ENCODE measurements at places on chromosomes 7 and 10.

- DNase-seq: no peak
These were observed 48.6 kb upstream of the KIF5B start for GRCh38 chr10:32104622-32105509.

GRCh38 chr7:139430443-139430842 lies 53.0 kb downstream of the KLRG2 start:
- no peak for DNase-seq

DNA sequence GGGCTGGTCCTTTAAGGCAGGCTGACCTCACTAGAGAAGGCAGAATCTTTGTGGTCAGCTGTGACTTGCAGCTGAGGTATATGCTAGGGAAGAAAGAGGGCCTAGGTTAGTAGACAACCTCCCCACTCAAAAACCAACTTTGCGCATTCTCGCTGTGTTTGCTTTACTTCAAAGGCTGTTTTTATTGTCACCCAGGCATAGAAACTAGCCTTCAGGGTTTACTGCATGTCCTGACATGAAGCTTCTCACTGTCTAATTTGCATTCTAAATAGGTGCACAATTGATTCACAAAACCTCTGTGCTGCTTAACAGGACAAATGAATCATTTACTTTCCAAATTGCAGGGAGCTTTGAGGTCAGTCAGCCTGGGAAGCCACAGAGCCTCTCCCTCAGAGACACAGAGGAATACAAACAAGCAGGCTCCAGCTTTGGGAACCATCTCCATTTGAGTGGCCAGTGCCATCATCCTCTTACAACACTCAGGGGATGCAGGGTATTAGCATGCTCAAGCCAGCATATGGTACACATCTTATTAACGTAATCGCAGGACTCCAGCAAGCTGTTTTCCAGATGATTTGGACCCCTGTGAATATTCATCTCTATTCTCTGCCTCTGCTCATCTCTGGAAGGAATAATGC lies 596.4 kb upstream of the GHITM start:
- DNase-seq: no peak

GRCh38 chr10:38007991-38008390 lies 2.5 kb upstream of the ZNF33A start:
- DNase-seq: no peak

DNA sequence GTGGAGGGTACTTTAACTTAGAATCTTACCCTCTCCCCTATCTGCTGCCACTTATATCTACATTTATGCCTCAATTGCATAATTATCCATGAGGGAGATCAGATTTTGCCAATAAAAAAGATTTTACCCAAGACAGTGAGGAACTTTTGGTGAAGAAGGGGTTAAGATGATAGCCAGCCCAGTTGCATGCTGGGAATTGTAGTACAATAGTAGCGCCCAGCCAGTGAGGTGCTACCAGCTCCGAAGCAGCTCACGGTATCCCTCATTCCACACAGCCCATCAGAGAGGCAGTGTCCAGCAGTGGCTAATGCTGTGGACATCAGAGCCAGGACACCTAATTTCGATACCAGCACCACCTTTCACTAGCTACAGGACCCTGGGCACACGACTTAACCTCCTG lies 5.9 kb upstream of the LGI1 start:
- DNase-seq: no peak

GRCh38 chr7:22402250-22402649 lies 45.3 kb upstream of the RAPGEF5 start:
- no peak for DNase-seq

Data from stimulated activated CD8-positive, alpha-beta memory T cell treated with anti-CD3 and anti-CD28 coated beads, Interleukin-7, amount 100 ng/mL, for 4 hours (primary cell).